ENCODE measurements at places on chromosomes 13 and 19.

- peak; percentile 56 for DNase-seq
Measured at GRCh38 chr13:113916330-113916815, 52.5 kb upstream of the GAS6 start.

GRCh38 chr13:51134763-51135365 is 23.8 kb upstream of the C13orf42 start:
- no peak for DNase-seq

GRCh38 chr13:41034382-41034781 is 15.3 kb upstream of the ELF1 start:
- no peak for DNase-seq

DNA sequence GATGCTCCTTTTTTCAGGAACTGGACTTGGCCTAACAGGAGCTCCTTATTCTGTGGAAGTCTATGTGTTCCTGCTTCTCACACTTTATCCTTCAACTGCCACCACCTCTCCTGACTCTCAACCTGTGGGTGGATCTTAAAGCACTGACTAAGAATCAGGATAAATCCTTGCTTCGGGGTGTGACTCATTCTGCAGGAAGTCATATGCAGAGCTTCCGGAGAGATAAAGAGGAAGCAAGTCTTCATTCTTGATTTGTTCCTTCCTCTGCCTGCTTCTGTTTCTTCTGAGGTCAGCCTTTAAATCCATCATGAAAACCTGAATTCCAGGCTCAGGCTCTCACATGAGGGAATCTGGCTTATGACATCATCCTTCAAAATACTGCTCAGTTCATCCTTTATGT is 137.1 kb upstream of the ATXN8OS start:
- no peak for DNase-seq

- no peak for DNase-seq
Measured at GRCh38 chr13:24290280-24290932, 19.0 kb upstream of the C1QTNF9 start.

DNA sequence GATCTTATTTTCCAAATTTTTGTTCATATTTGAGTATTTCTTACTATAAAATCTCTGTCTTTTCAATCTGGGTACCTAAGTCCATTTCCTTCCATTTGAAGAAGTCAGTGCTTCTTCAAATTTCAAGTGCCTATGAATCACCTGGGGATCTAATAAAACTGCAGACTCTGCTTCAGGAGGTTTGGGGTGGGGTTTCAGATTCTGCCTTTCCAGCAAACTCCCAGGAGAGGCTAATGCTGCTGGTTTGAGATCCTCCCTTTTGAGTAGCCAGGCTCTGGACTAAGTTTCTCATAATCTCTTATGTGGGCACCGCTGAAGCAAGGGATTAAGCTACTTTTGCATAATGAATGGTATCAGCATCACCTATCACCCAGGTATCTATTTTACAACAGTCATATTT is 242.4 kb downstream of the RGCC start:
- DNase-seq, result no peak

GRCh38 chr19:50817941-50818858 is 5.4 kb downstream of the KLK1 start:
- DNase-seq, result no peak

- peak; percentile 25 for DNase-seq
Measured at GRCh38 chr19:10655457-10656312, 1.5 kb downstream of the ILF3 start.

DNA sequence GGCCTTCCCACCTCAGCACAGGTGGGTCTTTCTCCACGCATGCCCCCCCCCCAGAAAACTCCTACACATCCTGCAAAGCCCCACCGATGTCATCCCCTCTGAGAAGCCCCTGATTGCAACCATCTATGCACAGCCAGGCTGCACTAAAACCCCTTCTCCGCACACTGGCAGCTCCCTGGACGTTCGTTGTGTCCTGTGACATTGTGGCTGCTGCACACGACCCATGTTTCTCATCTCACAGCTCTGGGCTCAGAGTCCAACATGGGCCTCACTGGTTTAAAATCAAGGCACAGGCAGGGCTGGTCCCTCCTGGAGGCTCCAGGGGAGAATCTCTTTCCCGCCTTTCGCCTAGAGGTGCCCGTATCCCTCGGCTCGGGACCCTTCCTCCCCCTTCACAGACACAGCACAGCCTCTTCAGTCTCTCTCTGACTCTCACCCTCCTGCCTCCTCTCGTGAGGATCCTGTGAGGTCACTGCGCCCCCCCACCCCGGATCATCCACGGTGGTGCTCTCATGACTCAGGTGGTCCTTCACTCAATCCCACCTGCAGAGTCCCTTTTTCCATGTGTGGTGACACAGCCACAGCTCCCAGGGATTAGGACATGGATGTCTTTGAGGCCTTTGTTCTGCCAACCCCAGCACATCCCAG is 71.2 kb downstream of the GADD45B start:
- no peak for DNase-seq

- DNase-seq, result no peak
Measured at GRCh38 chr19:48118131-48118517, 7.5 kb upstream of the PLA2G4C start.

GRCh38 chr13:114237415-114238112 is 2.9 kb downstream of the CDC16 start:
- DNase-seq, result no peak

DNA sequence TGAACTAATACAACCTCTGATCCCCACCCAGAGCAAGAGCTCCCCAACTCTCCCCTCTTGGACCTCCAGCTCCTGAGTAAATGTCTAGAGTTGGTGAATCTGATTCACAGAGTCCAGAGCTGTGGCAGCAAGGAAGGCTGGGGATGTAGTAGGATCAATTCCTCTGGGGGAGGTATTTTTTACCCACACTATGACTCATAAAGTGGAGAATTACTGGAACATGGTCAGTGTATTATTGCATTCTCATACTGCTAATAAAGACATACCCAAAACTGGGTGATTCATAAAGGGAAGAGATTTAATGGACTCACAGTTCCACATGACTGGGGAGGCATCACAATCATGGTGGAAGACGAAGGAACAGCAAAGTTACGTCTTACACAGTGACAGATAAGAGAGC is 496.7 kb downstream of the EFNB2 start:
- DNase-seq, result peak; percentile 64

DNA sequence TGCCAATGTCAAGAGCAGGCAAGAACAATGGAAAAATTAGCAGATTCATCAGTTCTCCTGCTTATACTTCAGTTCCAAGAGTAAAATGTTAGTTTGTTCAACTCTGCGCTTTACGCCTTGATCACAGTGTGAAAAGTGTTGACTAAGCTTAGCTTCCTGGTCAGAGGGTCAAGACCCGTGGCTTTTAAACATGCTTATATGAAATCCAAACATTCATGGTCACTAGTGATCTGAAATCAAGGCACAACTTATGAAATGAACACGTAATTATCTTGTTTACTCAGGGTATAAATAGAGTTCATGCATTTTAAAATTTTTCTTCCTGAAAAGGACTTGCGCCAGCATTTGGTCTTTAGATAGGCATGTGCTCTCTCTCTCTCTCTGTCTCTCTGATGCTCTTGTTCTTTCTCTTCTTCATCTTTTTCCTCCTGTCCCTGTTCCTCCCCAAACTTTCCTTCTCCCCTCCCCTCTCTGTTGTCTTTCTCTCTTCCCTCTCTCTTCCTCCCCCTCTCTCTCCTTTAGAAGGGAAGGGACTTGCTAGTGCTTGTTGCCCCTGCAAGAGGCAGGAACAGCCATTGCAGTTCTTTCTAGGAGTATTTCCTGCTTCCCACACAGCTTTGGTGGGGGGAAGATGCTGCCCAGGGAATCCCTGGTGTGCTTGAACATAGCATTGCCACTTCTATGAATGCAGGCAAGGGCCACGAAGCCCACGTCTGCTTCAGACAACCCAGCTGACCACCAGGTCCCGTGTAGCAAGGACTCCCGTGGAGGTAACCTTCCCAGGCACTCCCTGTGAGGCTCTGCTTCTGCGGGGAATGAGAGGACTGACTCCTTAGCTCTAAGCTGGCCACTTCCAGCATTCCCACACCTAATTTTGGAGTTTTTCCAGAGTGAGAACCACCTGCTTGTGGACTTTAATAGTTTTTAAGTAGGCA is 7.1 kb upstream of the ZNF536 start:
- DNase-seq, result no peak

DNA sequence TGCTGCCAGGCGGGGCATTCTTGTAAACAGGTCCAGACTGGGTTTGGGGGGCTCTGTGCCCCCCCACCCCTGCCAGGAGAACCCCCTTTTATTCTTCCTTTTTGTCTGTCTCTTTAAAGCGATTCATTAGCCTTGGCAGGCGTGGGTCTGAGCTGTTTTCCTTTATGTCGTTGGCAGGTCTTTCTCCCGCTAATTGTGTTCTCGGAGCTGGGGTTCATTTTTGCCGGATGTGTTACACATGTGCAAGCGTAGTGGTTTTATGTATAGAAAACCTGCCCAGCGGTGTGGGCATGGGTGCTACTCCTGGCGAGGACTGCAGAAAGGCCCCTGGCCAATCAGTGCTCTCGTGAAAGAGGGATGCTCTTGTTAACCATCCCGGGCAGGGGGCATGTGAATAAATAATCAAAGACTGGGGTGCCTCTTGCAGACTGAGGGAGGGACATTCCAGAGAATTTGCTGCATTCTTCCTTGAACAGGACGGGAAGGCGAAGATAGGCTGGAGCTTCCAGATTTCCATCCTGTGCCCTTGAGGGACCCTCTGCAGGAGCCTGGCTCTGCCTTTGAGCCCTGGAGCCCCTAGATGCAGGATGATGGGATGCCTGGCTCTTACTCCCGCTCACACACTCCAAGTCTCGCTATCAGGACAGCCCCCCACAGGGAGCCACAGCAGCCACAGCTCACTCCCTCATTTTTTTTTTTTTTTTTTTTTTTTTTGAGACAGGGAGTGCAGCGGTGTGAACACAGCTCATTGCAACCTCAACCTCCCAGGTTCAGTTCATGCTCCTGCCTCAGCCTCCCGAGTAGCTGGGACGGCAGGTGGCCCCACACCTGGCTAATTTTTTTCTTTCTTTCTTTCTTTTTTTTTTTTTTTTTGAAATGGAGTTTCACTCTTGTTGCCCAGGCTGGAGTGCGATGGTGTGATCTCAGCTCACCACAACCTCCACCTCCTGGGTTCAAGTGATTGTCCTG is 14.1 kb downstream of the CARM1 start:
- no peak for DNase-seq

DNA sequence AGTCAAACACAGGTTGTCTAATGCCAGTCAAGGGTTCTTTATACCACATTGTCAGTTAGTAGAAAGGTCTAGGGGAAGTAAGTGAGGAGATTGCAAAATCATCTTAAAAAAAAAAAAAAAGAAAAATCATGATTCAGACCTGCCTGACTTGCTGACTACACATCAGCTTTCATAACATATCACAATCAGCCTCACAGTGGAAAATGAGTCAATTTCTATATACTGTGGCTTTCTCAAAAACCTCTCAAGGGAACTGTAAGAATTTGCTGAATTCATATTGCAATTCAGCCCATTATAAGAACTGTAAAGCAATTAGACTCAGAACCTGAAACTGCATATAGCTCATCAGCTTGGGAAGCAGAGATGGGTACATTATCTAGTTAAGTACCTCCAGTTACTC is 75.3 kb upstream of the GPC6 start:
- DNase-seq, result peak; percentile 73

GRCh38 chr13:30819136-30819888 is 84.0 kb downstream of the ALOX5AP start:
- no peak for DNase-seq

DNA sequence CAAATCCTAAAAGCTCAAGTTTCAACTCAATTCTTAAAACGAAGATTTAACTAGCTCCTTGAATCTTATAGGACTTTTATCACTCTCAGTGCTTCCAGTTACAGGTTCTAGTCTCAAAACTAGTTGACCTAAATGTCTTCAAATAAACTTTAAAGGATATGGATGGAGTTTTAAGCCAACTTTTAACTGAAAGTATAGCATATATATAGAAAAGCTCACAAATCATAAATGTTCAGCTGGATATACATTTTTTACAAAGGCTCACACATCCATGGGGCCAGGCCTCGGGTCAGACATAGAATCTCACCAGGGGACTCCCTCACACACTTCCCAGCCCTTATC is 47.1 kb upstream of the ARHGEF7 start:
- DNase-seq, result no peak

DNA sequence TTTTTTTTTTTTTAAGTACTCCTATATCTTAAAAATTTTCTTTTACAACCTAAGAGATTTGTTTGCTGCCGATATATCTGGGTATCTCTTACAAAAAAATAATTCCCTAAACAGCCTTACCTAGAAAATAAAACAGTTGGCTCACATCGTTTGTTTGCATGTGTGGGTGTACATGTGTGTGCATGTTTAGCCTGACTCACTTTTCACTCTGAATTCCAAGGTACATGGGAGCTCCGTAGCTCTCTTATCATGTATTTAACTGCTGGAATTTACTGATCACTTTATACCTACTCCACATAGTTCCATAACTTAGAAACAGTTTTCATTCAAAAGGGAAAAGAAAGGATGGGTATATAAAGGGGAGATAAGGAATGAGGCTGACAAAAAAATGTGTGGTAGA is 616.5 kb downstream of the GPC6 start:
- no peak for DNase-seq

DNA sequence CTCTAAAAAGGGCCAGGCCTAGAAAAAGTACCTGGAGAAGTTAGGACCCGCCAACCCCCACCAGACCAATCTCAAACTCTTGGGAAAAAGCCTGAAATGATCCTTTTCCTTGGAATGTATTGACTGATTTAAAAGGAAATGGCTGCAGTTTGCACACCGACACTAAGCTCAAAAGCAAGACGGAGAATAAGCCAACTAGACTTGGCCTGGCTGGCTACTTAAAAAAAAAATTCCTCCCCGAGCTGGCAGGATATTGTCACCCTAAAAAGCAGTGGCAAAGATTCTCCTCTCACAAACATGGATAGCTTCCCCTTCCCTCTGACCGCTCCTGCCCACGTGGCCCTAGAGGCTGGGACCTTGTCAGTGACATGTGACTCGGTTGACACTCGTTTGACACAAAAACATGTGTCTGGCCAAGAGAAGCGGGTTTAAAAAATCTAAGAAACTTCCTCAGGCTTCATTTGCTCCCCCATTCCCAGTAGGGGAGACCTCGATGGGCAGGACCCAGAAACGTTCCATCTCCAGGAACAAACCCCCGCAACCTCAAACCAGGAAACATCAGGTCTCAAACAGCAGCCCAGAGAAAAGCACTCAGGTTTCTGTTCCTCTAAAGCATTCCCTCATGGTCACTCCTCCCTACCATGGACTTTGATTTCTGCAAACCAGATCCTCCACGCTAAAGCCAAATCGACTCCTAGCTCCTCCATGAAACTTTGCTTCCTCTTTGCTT is 1.3 kb downstream of the RFX1 start:
- no peak for DNase-seq

- no peak for DNase-seq
Measured at GRCh38 chr19:50313812-50314536, 15.2 kb downstream of the KCNC3 start.

GRCh38 chr19:40433391-40434216 is 7.8 kb upstream of the SERTAD1 start:
- DNase-seq, result peak; percentile 89

GRCh38 chr19:46954993-46955812 is 64.4 kb upstream of the NPAS1 start:
- DNase-seq, result no peak

DNA sequence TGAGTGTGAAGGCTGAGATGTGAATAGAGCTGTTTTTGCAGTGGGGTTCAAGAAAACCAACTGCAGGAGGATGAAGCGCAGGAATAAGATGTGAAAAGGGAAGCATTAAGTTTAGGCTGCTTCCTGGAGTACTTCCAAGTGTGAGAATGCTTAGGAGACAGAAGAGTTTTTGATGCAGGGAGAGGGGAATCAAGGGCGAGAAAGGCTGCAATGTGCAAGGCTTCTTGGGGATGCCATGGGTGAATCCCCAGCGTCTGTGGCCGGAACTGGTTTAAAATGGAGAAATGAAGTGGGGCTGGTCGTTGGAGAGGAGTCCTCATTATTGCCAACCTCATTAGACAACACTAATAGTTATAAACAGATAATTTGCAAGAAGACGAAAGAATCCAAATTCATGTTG is 764.9 kb downstream of the LIG4 start:
- DNase-seq, result no peak
